ENCODE measurements at places on chromosomes 12 and 14. TPM values are rescaled to one million over a fixed set of nuclear protein-coding genes. Genes with fewer than 3 reads are reported as not detected.

Gene CLEC4A
- total RNA-seq: 0.22 TPM

Gene SSTR1
- 11.0 TPM for total RNA-seq

Gene MANSC4
- total RNA-seq: not detected

Gene SLCO1C1
- total RNA-seq: not detected

Gene DENND5B
- 20.3 TPM for total RNA-seq
